ENCODE measurements at places on chromosomes 2 and 18.

DNA sequence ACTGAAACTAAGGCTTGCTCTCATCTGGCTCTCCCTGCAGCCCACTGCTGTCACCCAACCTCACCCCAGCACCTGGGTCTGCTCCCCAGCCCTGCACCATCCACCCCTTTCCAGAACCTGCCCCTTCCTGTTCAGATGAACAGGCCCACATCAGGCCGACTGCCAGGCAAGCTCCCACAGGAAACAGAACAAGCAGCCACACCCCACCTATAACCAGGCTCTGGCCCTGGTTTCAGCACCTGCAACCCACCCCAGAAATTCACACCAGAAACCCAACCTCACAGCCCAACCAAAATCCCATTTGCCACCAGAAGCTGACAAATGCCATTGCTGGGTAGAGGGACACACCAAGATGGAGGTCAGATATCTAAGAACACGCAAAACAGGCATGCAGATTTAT, 159.2 kb upstream of the ID2 start:
- ATAC-seq: no peak

DNA sequence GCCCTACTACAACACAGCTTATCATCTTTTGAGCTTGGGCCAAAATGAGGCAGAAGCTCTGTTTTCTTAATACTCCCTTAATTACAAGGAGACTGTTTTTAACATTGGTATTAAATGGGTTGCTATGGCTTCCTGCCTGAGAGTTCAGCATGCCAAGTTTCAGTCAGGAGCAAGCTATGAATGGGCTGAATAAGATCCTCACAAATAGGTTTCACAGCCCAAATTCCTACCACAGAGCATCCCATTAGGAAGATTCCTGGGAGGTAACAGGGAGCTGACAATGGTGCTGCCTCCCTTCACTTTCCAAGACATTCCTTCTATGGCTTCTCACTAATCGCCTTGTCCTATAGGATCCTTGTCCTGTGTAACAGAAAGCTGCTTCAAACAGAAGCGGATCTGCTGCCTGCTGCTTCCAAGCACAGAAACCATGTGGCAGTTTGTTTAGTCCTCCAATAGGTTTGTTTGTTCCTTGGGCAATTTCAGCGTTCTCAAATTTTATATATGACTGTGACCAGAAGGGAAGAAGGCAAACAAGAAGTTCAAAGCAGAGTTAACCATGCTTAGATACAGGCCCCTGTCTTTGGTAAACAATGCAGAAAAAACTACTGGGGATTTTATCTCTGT, 70.9 kb downstream of the NCKAP5 start:
- ATAC-seq: no peak

- no peak for ATAC-seq
These were observed 173.5 kb upstream of the AGAP1 start for GRCh38 chr2:235320326-235320725.

GRCh38 chr2:184730288-184730687, 132.0 kb downstream of the ZNF804A start:
- no peak for ATAC-seq

- no peak for ATAC-seq
These were observed 25.1 kb upstream of the ATRAID start for GRCh38 chr2:27186613-27187345.

DNA sequence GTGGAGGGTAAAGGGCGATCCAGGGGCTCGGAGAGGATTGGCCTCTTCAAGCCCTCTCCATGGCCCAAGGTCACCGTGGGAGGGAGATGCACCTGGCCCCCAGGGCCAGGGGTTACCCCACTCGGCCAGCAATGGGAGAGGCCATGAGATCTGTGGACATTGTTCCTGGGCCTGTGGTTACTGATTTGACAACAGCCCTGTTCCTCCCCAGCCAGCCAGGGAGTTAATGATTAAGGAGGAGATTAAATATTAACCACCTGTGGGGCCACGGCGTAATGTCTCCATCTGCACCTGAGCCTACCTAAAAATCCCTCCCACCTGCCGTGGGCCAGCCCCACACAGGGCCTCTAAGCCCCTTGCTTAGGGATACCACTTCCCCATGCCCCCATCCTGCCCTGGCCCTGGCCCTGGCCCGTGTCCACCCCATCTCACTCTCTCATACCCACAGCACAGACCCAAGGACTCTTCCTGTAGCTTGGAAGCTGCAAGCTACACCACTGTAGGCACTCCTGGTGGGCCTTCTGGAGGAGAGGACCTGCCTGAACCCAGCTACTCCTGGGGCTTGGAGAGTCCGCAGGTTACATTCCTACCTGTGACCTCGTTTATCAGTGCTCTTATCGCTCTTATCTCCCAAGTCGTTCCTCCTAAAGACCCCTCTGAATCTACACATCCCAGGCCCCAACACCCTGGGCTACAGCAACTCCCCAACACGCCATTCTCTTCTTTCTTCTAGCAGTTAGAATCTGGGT, 32.1 kb downstream of the ZFP36L2 start:
- no peak for ATAC-seq

GRCh38 chr2:9937968-9938367, 13.5 kb upstream of the GRHL1 start:
- ATAC-seq: no peak

DNA sequence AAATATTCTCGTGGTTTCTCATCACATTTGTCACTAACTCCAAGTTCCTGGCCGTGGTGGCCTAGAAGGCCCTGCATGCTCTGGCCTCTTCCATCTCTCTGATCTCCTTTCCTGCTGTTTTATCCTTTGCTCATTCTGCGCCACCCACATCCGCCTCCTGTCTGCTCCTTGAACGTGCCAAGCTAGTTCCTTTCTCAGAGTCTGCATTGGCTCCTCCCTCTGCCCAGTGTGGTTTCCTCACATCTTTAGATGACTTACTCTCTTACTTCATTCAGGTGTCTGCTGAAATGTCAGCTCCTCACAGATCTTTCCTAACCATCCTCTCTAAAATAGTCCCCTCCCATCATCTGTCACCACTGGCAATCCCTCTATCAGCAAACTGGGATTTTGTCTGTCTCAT, 158.6 kb upstream of the RBMS1 start:
- peak; percentile 99 for ATAC-seq

GRCh38 chr2:40962026-40962425, 510.1 kb upstream of the SLC8A1 start:
- no peak for ATAC-seq

- ATAC-seq: peak; percentile 31
These were observed 38.1 kb upstream of the DAPL1 start for GRCh38 chr2:158756976-158757375.

DNA sequence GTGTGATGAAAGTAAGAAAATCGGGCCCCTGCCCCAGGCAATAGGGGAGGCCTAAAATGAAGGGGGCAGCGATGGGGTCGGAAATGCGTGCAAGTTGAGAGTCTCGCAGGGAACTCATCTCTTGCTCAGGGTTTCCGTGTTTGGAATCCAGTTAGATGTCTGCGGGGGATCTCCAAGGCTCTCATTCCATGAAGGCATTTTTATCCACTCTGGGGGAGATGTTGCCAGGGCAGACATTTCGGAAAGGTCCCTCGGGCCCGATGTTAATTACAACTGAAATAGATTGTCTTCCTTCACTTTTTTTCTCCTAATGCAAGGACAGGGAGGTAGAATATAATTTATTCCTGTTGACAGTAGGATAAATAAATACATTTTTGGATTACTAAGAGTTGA, 12.8 kb upstream of the SKOR2 start:
- no peak for ATAC-seq

DNA sequence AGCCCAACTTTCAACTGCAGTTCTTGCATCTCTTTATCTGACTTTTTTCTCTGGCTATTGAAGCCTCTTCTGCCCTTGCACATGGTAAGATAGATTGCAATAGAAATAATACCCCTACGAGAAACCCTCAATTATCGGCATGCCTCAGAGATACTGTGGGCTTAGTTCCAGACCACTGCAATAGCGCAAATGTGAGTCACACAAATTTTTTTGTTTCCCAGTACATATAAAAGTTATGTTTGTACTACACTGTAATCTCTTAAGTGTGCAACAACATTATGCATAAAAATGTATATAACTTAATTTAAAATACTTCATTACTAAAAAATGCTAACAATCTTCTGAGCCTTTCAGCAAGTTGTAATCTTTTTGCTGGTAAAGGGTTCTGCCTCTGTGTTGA, 124.7 kb downstream of the PDE1A start:
- no peak for ATAC-seq

DNA sequence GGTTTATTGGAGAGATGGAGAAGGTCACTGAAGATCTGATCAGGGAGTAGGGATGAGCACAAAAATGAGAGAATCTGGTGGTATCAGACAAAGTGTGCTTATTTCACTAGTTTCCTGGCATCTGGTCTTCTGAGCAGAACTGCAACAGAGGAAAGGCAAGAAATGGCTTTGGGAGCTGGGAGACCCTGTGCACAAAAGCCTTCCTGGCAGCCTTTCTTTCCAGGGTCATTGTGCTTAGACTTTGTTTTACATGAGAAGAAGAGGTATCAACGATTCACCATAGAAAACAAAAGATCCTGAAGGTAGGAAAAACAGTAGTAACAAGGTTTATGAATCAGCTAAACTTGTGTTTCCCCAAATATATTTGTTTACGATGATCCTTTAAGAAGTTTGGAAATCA, 162.9 kb downstream of the CNTNAP5 start:
- ATAC-seq: no peak

GRCh38 chr2:85164145-85164569, 31.0 kb downstream of the TCF7L1 start:
- no peak for ATAC-seq

DNA sequence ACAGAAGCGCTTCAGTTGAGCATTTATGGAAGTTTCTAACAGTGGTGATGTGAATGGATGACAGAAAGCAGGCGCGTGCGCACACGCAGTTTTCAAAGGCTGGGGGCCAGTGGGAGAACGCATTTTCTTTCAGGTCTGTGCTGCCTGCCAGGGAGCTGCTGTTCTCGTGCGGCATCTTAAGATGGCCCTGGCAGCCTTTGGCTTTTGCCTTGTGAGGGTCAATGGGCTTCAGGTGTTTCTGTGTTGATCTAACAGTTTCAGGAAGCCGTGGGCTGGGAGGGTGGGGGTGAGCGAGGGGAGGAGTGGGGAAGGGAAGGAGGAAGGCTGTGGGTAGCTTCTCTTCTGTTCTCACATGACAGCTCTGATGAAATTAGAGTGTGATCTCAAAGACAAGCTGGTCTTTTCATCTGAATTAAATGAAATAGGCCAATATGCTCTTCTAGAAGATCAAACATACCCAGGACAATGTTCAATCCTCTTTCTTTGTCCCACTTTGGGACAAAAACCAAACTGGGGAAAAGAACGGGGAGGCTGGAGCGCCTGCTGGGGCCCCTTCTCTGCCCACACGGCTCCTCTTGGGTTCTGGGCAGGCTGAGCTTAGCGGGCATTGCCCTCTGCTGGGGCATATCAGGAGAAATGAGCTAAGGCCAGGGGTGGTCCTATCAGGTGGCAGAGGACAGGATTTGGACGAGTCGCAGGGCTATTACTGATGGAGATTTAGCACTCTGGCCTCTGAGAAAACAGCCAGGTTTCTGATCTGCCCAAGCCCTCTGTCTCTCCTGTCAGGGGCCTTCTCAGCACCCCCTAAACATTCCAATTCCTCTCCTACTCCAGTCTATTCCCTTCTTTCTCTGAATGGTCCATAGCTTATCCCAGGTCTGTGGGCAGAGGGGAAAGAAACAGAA, 126.2 kb upstream of the LGALSL start:
- ATAC-seq: no peak

GRCh38 chr2:175630280-175631244, 371.5 kb downstream of the LNPK start:
- no peak for ATAC-seq

DNA sequence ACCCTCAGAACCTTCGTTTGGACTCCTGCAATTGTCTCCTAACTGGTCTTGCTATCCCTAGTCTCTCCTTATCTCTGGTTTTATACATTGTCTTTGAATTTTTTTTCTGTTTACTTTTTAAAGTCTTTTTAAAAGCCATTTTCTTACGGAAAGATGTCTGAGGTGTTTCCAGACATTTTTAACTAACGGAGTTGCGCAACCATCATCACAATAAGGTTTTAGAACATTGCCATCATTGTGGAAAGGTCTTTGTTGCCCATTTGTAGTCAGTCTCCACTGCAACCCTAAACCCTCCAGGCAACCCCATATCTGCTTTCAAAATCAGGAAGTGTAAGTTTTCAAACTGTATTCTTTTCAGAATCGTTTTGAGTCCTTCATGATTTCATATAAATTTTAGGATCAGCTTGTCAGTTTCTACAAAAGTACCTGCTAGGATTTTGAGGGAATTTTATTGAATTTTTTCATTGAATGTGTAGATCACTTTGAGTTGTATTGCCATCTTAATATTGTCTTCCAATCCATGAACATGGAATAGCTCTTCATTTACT, 46.3 kb downstream of the ANKRD12 start:
- no peak for ATAC-seq

GRCh38 chr2:24317491-24317920, 42.8 kb downstream of the ITSN2 start:
- peak; percentile 62 for ATAC-seq

DNA sequence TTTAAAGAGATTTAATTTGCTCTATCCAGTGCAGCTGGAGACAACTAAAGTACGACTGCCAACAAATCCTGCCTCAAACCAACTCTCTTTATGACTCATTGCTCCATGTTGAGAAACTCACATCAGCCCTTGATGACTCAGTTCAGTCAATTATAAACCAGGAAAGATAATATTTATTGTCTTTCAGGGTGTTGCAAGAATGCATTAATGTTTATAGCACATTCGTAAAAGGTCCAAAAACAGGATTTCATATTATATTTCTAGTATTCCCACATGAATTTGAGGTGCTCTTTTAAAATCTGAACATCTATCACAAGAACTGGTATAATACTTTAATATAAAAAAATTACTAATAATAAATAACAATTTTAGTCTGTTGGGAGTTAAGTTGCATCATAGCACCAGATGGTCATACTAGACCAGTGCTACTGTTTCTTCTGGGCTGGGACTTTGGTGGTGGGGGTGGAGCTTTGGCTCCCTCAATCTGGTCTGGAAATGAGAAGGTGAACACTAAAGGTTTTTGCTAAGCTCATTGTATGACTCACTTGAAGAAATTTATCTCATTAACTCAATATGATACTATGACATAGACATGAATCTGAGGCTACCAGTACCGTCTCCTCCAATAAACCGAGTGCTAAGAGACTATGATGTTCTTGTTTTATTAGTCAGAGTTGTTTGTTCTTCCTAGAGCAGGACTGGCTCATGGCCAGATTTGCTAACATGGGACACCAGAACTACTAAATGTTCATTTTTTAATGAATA, 26.6 kb upstream of the MAP3K20 start:
- peak; percentile 97 for ATAC-seq

GRCh38 chr2:52391621-52392020, 1359.7 kb upstream of the NRXN1 start:
- no peak for ATAC-seq

DNA sequence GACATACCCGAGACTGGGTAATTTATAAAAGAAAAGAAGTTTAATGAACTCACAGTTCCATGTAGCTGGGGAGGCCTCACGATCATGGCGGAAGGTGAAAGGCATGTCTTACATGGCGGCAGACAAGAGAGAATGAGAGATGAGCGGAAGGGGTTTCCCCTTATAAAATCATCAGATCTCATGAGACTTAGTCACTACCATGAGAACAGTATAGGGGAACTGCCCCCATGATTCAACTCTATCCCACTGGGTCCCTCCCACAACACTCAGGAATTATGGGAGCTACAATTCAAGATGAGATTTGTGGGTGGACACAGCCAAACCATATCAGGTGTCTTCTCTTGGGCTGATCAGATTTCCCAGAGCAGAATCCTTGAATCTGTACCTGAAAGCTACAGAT, 617.3 kb upstream of the ID2 start:
- ATAC-seq: peak; percentile 83
